ENCODE measurements at places on chromosomes 7 and 10.

DNA sequence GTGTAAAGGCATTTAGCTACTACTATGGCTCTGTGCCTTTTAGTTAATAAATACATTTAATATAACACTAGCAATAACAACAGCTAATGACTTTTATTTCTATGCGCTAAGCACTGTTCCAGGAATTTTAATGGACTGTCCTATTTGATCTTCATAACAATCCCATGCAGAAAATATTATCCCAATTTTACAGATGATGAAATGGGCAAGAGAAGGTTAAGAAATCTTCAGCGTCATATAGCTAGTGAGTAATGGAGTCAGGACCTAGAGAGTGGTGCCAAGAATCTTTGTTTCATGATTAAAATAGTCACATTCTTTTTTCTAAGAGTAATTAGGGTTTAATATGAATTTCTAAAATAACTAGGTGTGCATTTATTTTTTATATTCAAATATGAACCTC is 32.4 kb downstream of the ACTA2 start:
- DNase-seq, result no peak

GRCh38 chr7:144668503-144668902 is 167.3 kb downstream of the TPK1 start:
- no peak for DNase-seq

DNA sequence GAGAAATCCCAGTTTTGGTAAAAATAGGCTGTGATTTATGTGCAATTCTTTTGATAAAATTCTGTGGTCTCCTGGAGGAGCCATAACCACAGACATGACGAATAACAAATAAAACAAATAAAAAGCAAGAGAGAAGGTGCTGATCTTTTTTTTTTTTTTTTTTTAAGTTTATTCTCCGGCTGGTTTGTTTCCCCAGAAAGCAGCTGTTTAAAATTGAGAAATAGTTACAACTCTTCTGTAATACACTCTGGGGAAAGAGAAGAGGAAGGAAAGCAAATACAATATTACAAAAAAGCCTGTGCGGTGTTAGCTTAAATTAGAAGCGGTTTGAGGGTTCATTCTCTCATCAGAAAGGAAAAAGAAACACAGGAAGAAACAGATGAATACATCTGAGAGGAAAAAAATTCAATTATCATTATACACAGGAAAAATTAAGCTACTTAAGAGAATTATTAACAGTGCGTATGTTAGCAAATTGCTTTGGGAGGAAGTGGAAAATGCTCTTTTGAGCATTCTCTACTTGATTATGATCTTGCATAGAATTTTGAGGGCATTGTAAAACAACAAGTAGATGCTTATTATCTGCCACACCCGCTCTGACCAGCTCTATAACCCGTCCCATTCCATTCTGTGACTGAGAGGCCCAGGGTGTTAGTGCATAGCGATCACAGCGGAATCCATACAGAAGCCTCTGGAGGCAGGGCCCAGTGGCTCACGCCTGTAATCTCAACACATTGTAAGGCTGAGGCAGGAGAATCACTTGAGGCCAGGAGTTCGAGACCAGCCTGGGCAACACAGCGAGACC is 40.6 kb upstream of the WAC start:
- no peak for DNase-seq

- no peak for DNase-seq
These were observed 170.4 kb downstream of the MAGI2 start for GRCh38 chr7:79282882-79283602.

GRCh38 chr7:151423936-151424335 is 14.1 kb upstream of the WDR86 start:
- DNase-seq, result no peak

DNA sequence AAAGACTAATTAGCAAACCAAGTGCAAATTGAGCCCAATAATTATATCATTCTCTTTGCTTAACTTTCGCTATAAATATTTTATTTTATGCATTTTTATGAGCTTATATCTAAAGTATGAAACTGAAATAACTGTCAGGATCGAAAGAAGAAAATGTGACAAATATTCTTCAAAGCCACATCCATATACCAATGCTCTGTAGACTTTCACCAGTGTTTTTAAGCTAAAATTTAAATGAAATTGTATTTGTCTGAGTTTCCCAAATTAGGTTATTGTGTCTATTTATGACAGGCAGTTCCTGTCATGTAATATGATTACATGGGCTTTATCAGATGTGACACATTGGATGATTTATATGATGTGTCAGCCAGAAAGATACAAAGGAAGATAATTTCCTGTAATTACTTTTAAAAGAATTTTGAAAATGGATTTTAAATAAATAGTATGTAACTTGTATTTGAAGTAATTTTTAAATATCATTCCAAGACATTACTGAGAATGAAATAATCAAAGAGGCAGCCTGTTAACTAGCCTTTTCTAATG is 317.9 kb upstream of the KLF6 start:
- no peak for DNase-seq

DNA sequence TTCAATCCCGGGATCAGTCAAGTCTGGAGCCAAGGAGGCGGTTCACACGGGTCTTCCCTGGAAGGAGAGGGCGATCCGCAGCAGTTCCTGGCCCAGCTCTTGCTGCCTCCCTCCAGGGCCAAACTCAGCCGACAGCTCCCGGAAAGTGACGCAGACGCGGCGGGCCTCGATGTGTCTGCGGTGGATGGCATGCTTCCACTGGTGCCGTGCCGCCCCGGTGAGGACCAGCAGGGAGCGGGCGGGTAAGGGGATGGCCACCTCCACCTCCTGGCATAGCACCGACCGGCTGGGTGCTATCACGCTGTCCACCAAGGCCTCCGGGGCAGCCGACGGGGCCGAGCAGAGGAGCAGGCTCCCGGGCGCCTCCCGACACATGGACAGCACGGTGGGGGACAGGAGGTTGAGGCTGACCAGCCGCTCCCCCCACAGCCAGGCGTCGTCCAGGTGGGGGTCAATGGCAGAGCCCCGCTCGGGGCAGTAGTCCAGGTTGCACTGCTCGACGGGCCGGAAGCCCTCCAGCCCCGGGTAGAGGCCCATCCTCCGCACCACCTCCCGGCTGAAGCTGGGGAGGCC is 7.2 kb downstream of the ALKBH4 start:
- no peak for DNase-seq

- DNase-seq, result no peak
These were observed 107.8 kb downstream of the ARHGAP22 start for GRCh38 chr10:48496831-48497779.

All from 8988T (cell line).